ENCODE measurements at places on chromosomes 2 and 18. TPM values are rescaled to one million over a fixed set of nuclear protein-coding genes. Genes with fewer than 3 reads are reported as not detected.

DNA sequence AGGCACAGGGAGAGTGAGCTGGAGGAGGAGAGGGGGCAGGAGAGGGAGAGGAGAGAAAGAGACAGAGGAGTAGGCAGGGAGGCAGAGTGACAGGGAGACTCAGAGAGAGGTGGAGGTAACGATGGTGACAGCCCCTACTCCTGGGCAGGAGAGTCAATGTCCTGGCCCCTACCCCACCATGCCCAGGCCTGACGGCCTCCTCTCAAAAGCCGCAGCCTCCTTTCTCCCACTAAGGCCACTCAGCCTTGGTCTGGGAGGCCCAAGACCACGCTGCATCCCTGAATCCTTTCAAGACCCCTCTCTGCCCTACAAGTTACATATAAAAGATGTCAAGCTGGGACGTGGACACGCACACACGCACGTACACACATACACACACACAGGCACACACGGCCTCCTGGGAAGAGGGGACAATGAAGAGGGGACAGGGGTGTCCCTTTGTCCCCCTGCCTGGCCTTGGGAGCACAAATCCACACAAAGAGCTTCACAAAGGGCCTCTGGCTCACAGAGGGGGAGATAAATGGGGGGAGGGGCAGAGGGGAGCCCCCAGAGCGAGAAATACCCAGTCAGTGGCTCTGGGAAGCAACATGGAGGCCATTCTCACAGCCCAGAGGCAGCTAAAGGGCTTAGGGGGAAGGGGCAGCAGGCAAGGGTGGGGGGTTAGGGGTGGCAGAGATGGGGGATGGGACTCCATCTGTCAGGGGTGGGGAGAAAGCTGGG, 19.5 kb upstream of the TNS1 start:
- DNase-seq: no peak

DNA sequence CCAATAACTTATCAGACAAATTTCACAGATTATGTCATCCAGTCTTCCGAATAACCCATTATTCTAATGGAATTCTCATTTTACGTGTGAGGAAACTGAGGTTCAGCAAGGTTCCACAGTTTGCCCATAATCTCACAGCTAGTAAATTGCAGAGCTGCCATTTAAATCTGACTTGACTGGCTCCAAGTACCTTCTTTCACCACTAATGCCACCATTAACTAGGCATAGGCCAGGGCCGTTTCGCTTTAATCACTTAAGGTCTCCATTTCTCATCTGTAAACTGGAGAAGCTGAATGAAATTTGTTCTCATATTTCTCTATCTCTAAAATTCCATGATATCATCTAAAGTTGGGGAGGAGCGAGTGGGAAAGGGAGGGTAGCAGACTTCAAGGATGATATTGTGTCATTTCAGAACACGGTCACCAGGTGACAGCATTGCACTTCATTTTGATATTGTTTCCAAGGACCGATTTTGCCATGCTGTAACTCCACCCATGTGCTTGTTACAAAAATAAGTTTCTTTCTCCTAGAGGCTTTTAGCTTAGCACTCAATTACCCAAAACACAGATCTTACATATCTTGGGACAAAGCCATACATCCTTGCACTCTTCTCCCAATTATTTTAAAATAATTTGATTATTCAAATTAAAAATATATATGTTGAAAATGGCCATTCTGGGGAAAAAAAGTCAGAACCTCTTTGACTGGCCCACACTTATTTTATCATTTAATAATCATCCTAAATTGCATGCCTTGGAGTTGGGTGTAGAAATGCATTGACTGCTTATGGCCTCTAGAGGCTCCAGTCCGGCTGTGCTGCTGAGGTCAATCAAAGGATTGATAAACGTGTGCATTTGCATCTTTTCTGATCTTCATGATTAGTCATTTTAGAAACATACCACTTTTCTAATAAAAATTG, 123.8 kb downstream of the AKAIN1 start:
- no peak for DNase-seq

DNA sequence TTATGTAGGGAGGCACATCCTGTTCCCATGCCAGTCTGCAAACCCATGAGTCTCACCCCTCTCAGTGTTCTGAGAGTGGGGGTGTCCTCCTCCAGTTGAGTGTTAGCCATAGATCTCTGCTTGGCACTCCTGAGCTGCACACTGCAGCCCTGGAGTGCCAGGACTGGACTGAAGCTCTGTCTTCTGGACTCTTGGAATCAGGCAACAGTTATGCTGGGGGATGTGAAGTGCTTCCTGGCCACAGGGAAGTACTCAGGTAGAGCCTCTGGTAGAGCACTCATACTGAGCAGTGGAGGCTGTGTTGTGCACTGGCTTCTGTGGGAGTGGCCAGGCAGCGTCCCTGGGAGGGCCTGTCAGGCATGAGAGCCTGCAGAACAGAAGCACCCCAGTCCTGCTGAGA, 43.0 kb downstream of the SERPINB7 start:
- no peak for DNase-seq

DNA sequence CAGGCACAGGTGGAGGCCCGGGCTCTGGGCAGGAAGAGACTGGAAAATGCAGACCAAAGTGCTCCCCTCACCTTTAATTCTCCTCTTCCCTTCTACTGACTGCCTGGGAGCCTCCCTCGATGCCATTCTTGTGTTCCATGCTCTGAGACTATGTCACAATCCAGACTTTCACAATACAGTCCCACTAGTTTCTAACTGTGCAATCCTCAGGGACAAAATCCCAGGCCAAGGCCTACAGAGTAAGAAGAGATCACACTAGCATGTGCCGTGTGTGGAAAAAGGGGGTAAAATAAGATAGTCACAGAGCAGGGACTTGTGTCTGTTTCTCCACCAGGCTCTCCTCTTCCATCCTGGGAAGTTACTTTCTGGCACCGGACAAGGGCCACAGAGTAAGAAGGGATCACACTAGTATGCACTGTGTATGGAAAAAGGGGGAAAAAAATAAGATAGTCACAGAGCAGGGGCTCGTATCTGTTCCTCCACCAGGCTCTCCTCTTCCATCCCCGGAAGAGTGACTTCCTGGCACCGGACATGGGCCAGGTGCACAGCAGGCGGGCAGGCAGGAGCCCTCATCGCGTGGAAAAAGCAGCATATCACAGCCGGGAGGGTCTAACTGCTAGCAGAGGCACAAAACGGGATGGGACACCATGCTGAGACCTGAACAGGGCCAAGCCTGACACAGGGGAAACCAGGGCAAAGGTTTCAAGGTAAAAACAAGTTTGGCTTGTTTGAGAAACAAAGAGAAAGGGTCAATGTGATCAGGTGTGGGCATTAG, 9.6 kb downstream of the CYB5A start:
- DNase-seq: no peak

DNA sequence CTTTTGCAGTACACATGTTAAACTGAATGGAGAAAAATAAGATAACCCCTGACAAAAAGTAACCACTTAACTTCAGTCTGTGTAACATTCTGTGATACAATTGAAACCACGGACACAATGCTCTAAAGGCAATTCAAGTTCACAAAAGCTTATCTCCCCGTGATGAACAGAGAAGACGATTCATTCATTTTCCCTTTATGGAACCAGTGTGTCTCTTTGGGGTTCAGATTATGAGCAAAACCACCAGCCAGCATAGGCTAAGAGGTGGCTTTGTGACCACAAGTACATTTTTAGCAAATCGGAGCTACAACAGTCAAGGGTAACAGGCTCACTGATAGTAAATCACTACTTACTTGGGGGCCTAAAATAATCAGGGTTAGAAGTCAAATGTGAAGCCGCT, 120.6 kb upstream of the SMAD7 start:
- no peak for DNase-seq

DNA sequence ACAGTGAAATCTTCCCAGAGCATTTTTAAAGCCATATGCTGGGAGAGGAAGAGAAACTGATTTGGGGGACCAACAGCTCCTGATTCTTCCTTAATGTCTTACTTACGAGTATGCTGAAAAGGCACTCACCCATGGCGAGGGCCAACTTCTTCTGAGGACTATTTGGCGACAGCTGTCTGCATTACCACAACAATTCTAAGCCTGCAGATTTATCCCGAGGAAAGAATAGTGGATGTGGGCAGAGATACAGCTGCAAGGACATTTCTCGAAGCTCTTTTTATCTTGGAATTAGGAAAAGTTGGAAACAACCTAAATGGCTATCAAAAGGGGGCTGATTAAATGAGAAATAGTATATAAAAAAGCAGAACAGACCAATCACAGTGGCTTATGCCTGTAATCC, 40.3 kb upstream of the FHL2 start:
- DNase-seq: no peak

- peak; percentile 22 for DNase-seq
Measured at GRCh38 chr2:205646680-205647079, 35.6 kb upstream of the NRP2 start.

- no peak for DNase-seq
Measured at GRCh38 chr2:233386382-233387041, 32.2 kb downstream of the DGKD start.

DNA sequence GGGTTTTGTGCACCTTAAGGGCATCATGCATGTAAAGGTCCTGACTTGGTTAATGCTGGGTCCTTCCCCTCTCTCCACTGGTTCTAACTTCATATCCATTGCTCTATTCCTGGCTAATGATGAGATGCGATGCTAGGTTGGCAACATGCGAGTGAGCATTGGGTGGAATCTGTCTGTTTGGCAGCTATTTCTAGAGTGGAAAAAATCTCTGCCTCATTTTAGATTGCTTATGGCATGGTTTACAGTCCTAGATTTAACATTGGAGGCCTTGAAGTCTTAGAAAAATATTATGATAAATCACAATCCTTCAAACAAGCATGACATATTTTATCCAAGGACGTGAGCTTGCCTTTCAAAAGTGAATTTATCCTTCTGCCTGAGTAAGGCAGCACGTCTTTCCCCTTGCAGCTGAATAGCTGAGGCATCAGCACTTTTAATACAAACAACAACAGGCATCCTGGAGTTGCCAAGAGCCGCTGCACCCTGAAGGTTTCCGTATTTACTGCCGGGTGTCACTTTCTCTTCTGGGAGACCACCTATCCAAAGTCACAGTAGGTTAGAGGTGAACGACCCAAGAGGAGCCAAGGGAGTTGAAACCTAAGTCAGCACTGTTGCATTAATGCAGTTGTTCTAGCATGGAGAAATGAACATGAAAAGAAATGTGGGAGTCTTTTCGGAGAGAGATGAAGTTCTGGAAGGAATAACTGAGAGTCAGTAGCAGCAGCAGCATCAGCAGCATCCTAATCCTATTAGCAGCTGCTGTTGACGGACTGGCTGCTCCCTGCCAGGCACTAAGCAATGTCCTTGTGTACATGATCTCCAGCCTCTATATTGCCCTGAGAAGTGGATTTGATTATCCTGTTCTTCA, 78.4 kb downstream of the MAPK4 start:
- DNase-seq: no peak

- DNase-seq: no peak
Measured at GRCh38 chr2:72182547-72182946, 34.9 kb upstream of the CYP26B1 start.

DNA sequence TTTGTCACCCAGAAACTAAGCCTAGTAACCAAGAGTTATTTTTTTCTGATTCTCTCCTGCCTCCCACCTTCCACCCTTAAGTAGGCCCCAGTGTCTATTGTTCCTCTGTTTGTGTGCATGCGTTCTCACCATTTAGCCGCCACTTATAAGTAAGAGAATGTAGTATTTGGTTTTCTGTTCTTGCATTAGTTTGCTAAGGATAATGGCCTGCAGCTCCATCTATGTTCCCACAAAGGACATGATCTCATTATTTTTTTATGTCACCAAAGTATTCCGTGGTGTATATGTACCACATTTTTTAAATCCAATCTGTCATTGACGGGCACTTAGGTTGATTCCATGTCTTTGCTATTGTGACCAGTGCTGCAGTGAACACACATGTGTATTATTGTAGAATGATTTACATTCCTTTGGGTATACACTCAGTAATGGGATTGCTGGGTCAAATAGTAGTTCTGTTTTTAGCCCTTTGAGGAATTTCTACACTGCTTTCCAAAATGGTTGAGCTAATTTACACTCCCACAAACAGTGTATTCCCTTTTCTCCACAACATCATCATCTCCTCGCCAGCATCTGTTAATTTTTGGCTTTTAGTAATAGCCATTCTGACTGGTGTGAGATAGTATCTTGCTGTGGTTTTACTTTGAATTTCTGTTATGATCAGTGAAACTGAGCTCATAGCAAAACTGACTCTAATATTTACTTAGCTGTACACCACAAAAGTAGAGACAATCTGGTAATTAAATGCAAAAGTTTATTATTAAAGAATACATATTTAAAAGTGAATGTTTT, 660.1 kb upstream of the SLC8A1 start:
- no peak for DNase-seq

- DNase-seq: no peak
Measured at GRCh38 chr2:227415538-227416424, 28.0 kb upstream of the SCYGR1 start.

GRCh38 chr2:8884812-8885211, 47.4 kb upstream of the KIDINS220 start:
- no peak for DNase-seq

GRCh38 chr2:69291004-69291650, 95.9 kb downstream of the GFPT1 start:
- no peak for DNase-seq

DNA sequence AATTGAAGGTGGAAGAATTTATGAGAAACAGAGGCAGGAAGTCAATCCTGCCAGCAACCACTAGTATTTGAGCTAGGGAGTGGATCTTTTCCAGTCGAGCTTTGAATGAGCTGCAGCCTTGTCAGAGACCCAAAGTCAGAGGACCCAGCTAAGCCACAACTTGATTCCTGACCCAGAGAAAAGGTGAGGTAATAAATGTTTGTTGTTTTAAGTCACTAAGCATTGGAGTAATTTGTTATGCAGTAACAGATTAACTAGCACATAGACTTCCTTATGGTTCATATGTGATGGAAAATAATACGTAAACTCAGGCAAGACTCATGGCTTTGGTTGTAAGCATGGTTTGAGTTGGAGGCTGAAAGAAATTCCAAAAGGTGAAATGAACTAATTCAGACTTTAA, 21.6 kb downstream of the EFEMP1 start:
- no peak for DNase-seq

Gene BOK
- total RNA-seq: 35.1 TPM

Gene IL1F10
- not detected for total RNA-seq

Gene PLCD4
- total RNA-seq: 12.0 TPM

Gene GAD1
- not detected for total RNA-seq

Gene DUSP2
- total RNA-seq: 14.0 TPM

Gene MAPK4
- total RNA-seq: 2.2 TPM

Gene TEX44
- total RNA-seq: not detected

Gene ZNF513
- 17.4 TPM for total RNA-seq
